ENCODE measurements at places on chromosomes 1 and 21.

DNA sequence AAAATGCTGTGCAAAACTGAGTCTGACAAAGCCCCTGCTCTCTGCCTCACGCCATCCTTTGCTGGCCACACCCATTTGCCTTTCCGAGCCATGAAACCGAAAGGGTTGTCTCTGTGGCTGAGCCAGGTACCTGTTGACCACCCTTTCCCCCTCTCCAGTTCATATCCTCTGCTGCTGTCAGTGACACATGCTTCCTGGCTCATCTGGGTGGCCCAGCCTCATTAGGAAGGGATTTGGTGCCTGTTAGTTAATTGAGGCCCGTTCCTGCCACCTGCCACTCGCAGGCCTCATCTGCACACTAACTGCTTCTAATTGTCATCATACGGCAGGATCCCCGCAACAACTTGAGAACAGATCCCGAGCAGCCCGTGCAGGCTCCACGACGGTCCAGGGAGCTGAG, 79.2 kb downstream of the OLIG1 start:
- no peak for DNase-seq

GRCh38 chr1:39086865-39087409, 60.8 kb downstream of the NDUFS5 start:
- DNase-seq = no peak

DNA sequence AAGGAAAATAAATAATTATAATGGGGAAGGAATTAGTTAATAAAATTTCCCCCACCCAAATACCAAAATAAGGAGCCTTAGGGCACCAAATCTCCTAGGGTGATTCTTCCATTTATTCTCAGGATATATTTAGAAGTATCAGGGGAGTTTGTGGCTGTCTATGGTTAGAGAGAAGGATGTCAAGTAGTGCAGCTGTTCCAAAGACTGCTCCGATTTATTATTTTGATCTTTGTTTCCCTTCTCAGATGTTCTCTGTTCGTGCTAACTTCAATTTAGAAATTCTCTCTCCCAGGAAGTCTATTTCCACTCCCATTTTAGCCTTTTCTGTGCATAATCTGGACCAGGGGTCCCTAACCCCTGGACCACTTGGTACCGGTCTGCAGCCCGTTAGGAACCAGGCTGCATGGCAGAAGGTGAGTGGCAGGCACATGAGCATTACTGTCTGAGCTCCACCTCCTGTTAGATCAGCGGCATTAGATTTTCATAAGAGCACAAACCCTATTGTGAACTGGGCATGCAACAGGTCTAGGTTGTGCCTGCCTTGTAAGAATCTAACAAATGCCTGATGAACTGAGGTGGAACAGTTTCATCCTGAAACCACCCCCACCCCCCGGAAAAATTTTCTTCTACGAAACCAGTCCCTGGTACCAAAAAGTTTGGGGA, 9.3 kb upstream of the MAST2 start:
- DNase-seq = no peak

GRCh38 chr1:217495249-217495648, 135.6 kb downstream of the GPATCH2 start:
- DNase-seq = no peak

- DNase-seq = no peak
These were observed 260.6 kb upstream of the ESRRG start for GRCh38 chr1:216983823-216984222.

GRCh38 chr1:84598846-84599741, 24.9 kb upstream of the CTBS start:
- DNase-seq = peak; percentile 30

GRCh38 chr1:13494025-13494424, 19.8 kb downstream of the LRRC38 start:
- no peak for DNase-seq
